Activated CD4-positive, alpha-beta T cell treated with anti-CD3 and anti-CD28 coated beads, Interleukin-2, amount 10 ng/mL, durations not matched to agents 7 days and 5 days (primary cell): ENCODE measurements at places on chromosomes 12 and 14. TPM values are rescaled to one million over a fixed set of nuclear protein-coding genes. Genes with fewer than 3 reads are reported as not detected.

DNA sequence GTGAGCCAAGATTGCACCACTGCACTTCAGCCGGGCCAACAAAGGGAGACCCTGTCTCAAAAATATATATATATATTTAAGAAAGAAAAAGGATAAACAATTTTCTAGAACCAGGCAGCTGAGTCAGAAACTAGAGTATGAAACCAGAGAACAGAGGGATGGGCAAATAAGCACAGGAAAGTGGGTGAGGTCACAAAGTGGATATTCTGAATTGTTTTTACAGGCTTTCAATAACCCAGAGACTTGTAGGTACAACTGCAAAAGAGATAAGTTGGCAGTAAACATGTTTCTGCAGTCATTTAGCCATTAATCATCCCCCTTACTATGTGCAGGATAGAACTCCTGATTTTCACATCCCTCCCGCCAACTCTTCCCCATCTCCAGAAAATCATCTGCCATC, 94.2 kb downstream of the BTG1 start:
- no peak for DNase-seq
- H3K27me3 ChIP-seq = no peaks in the 10 kb centered on the region
- H3K36me3 ChIP-seq = peaks cover 1% of the 10 kb centered on the region

DNA sequence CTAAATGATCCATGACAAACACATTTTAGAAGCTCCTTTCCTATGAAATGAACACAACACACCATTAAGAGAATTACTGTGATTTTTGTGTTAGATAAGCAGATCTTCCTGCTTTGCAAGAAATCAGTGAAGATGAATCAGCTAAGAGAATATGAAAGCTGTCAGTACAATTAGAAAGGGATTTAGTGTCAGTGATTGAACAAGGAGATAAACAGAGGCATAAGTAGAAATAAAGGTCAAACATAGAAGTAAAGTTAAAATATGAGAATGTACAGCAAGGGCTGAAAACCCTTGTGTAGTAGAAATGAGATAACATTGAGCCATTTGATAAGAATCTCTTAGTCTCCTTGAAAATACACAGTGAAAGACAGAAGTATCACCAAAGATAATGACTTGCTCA, 21.4 kb upstream of the SLC16A7 start:
- peaks cover 32% of the 10 kb centered on the region for H3K4me1 ChIP-seq
- H3K36me3 ChIP-seq = peaks cover 3% of the 10 kb centered on the region
- H3K27me3 ChIP-seq = no peaks in the 10 kb centered on the region

DNA sequence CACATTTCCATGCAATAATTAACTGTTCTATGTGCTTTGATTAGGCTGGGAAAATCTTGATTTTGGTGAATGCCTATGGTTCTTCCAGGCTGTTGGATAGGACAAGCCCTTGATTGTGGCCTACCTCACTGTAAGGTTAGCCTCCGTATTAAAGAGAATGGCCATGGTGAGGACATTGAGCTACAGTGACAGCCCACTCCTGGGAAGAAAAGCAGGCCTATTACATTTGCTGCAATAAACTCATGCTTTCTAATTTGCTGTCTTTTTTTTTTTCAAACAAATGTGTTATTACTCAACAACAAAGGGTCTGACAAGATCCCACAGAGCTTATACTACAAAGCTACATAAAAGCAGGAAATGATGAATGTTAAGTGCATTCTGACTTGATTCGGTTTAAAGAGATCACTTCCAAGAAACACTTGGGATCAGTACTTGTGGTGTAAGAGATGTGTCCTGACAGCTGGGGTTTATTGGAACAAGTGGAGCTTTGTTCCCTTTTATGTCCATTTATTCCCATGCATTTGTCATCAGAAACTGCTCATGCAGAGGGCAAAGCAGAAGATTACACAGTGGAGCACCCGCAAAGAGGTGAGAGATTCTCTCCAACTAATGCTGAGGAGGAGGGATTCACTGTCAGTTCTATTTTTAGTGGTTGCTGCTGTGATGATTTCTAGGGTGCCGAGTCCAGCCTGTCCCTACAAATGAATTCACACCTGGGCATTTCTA, 29.1 kb upstream of the KCNK10 start:
- no peak overlapping the region for H3K4me3 ChIP-seq
- H3K36me3 ChIP-seq = no peaks in the 10 kb centered on the region
- no peaks in the 10 kb centered on the region for H3K27me3 ChIP-seq
- DNase-seq = no peak
- H3K27ac ChIP-seq = no peak overlapping the region
- no peaks in the 10 kb centered on the region for H3K4me1 ChIP-seq

- H3K36me3 ChIP-seq = no peaks in the 10 kb centered on the region
- peak; percentile 35 for DNase-seq
- H3K4me1 ChIP-seq = peaks cover 13% of the 10 kb centered on the region
- peak overlapping the region; percentile 72 for H3K4me3 ChIP-seq
- no peaks in the 10 kb centered on the region for H3K27me3 ChIP-seq
Observed at GRCh38 chr12:128783129-128783574, 40.6 kb downstream of the SLC15A4 start.

DNA sequence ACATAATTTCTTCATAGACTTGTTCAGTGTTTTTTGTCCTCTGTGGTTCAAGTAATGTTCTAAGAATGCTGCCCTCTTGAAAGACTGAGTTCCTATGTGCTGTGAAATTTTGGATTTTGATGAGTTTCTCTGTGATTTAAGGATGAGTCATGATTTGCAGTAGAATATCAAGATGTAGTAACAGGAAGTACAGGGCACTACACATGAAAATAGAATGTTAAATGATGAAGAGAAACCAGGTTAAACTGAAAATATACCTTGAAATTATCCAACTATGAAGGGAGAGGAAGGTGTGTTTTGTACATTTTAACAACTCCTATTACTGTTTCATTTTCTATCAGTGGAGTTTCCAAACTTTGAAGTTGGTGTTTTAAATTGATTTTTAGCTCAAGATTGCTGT, 4.8 kb downstream of the ELK3 start:
- peaks cover 61% of the 10 kb centered on the region for H3K4me1 ChIP-seq
- no peaks in the 10 kb centered on the region for H3K27me3 ChIP-seq
- DNase-seq = no peak
- peak overlapping the region; percentile 10 for H3K4me3 ChIP-seq
- H3K27ac ChIP-seq = peak overlapping the region; percentile 68

- peaks cover 25% of the 10 kb centered on the region for H3K27me3 ChIP-seq
- DNase-seq = no peak
- H3K27ac ChIP-seq = no peak overlapping the region
- no peaks in the 10 kb centered on the region for H3K36me3 ChIP-seq
Observed at GRCh38 chr14:54667764-54668163, 100.8 kb downstream of the SAMD4A start.

The GLT1D1 gene
- 0.10 TPM for total RNA-seq

The PZP gene
- not detected for total RNA-seq

The ABCC9 gene
- not detected for total RNA-seq

The KRT77 gene
- not detected for total RNA-seq
